ENCODE measurements at places on chromosomes 7 and 10.

GRCh38 chr10:6802759-6803426 lies 222.8 kb upstream of the PRKCQ start:
- no peak for DNase-seq

- no peak for DNase-seq
Observed at GRCh38 chr7:129671266-129671665, 59.7 kb downstream of the NRF1 start.

DNA sequence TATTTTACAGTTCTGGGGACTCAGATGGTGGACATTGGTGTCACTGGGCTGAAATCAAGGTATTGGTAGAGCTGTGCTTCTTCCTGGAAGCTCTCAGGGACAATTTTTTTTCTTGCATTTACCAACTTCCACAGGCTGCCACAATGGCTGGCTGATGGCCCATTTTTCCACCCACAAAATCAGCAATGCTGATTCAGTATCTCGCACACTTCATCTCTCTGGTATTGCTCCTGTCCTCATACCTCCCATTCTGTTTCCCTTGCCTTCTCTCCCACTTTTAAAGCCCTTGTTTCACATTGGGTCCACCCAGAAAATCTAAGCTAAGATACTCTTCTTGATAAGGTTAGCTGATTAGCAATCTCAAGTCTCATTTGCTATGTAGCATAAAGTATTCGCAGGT lies 530.9 kb upstream of the POM121L12 start:
- no peak for DNase-seq

DNA sequence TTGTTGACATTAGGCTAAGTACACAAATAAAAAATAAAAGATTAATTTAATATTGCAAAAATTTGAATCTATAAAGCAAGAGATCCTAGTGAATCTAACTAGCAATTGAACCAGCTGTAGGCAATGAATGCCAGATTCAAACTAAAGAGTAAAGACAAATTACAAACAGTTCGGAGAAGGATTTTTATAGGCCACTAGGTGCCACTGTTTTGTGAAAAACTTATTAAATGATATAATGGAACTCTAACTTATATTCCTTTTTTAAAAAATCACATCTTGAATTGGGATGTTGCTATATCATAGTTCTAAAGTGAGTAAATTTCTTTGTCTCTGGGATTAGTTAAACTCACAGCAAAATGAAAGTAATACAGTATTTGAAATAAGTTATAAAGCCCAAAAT lies 39.1 kb upstream of the GNAI1 start:
- DNase-seq, result no peak

DNA sequence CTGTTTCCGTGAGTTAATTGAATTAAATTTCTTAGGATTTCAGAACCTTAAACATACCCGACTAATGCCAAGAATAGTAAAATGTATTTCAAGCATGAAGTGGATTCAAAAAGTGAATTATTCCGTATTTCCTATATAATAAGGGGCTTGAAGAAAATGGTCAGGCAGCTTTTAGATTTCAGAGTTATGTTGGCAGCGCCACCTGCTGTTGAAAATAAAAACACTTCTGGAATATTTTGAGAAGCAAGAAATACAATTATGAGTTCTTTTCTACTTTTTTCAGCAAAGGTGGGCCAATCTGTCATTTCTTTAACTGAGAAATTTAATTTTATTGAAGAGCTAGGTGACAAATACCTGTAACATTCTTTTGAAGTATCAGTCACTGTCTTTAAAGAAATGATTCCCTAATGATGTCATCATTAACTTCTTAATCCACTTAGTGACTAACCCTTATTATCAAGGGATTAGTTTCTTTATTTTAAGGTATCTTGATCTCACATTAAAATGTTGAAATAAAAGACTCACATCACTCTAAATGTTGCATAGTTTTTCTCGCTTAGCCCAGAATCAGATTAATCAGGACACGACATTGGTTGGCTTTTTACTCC lies 36.6 kb upstream of the AGR3 start:
- no peak for DNase-seq

- DNase-seq, result no peak
Observed at GRCh38 chr7:36400036-36400435, 10.4 kb downstream of the ANLN start.

GRCh38 chr7:131513245-131514061 lies 43.0 kb downstream of the PODXL start:
- peak; percentile 46 for DNase-seq

- peak; percentile 80 for DNase-seq
Observed at GRCh38 chr7:46930366-46930765, 651.5 kb downstream of the TNS3 start.

DNA sequence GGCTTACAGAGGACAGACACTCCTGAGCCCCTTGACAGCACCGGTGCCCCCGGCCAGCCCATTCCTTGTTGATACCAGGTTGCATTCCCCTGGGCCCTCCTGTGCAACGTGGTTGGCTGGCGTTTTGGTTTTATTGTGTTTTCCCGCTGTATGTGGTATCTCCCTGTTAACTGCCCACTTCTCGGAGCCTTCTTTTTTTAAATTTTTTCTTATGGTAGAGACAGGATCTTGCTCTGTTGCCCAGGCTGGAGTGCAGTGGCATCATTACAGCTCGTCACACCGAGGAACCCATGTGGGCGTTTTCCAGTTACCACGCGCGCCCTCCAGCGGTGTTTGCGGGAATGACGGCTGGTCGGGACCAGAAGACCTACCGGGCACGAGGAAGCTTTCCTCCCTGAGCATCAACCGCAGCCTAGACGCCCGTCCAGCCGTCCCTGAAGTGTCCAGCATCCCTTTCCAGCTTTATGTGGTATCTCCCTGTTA lies 16.9 kb upstream of the ZFAND2A start:
- DNase-seq, result no peak

DNA sequence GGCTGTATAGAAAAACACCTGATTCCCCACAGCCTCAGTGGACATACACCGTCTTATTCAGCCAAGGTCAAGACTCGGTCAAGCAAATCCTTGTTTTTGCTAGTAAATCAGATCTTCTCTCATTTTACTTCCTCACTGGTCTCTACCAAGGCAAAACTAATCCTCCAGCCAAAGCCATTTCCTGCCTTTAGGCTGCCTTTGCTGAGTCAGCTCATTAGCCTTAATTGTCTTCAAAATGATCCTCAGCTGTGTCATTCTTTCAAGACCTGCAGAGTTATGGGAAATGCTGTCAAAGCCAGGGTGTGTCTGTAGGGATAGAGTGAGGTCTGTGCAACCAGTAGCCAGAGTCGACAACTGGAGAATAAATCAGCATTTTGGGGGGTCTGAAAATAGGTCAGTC lies 107.2 kb upstream of the FAM180A start:
- no peak for DNase-seq

- DNase-seq, result no peak
Observed at GRCh38 chr7:71518880-71519279, 386.9 kb downstream of the GALNT17 start.

DNA sequence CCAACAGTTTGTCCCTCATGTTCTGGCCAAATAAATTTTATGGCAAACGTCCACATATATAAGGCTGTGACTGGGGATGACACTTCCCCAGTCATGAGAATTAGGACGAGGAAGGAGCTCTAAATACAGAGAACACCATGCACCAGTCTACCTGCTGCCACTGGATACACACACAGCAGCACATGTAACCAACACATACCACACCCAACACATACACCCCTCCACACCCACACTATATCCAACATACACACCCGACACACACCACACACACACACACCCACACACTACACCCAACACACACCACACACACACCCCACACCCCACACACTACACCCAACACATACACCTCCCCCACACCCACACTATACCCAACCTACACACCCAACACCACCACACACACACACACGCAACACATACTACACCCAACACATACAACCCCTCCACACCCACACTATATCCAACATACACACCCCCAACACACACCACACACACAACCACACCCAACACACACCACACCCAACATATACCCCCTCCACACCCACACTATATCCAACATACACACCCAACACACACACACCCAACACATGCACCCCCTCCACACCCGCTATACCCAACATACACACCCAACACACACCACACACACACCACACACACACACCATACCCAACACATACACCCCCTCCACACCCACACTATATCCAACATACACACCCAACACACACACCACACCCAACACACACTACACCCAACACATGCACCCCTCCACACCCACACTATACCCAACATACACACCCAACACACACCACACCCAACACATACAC lies 74.1 kb downstream of the HIPK2 start:
- no peak for DNase-seq

DNA sequence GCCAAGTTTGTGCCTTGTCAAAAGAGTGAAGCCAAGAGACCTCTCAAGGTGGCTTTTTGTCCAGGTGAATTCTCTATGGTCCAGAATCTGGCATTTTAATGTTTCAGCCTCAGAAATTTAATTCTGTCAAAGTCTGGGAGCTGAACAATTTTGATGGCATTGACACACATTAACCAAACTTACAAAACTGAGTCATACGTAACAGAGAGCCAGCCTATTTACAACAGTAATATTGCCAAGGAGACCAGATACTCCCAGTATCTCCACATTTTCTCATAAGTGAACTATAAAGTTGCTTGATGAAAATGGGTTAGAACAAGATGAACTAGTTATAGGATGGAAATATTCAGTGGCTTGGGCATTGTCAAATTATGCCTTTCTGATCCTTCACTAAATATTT lies 43.8 kb downstream of the PDE6C start:
- no peak for DNase-seq

DNA sequence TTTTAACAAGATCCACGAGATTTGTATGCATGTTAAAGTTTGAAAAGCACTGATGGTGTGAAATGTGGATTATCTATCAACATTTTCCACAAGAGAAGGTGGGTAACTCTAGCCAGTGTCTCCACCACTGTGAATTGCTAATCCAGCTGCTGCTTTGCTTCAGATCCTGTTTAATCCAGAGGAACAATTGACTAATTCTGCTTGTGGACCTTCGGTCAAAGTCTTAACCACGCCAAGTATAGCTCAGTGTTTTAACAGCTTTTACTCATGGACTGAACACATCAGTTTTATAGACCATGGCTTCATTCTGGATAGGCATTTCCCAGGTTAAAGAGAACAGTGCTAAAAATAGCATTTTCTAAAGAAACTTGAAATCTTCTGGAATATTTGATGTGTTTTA lies 23.5 kb downstream of the ADK start:
- no peak for DNase-seq

DNA sequence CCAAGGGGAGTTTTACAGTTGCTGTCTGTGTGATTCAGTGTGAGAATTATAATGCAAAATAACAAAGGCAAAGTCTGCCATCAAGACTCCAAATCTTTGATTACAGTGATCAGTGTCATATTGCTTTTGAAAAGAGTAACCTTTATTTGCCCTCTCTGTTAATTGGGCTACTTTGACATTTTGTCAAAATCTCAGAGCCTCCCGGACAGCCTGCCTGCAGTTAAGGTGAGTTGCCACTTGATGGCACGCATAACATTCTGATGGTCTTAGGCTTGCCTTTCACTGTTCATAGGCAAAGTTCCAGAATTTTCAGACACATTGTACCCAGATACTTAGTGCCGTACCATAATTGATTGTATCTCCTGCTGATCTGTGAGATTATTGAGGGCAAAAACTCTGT lies 253.5 kb downstream of the ABCA13 start:
- DNase-seq, result no peak

GRCh38 chr10:119657725-119658124 lies 6.5 kb downstream of the BAG3 start:
- no peak for DNase-seq

DNA sequence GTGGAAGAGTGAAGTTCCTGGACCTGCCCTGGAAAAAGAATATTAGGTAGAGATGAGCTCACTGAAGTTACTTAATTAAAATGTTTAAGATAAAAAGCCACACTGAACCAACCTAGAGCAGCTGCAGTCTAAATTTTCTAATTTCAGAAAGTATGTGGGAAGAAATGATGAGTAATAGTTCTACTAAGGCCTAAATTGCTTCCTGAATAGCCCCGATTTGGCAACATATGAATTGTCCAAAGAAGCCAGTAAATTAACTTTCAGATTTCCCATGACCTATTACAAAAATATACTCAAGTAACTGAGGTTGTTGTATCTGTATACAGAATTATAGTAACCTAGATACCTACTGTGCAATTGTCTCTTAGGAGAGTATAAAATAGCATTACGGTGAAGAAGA lies 312.6 kb downstream of the IPMK start:
- no peak for DNase-seq

GRCh38 chr7:97118306-97118917 lies 914 bp downstream of the SDHAF3 start:
- no peak for DNase-seq

DNA sequence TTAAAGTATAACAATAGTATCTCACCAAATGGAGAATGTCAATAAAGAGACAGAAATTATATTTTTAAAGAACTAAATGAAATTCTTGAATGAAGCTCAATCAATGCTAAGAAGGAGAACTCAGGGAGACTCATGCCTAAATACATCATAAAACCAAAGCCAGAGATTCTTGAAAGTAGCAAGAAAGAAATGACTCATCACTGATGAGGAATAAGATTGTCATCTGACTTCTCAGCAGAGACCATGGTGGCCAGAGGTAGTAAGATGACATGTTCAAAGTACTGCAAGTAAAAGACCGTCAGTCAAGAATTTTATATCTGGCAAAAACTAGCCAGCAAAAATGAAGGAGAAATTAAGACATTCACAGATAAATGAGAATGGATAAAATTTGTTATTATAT lies 399.0 kb downstream of the GRID1 start:
- DNase-seq, result no peak

DNA sequence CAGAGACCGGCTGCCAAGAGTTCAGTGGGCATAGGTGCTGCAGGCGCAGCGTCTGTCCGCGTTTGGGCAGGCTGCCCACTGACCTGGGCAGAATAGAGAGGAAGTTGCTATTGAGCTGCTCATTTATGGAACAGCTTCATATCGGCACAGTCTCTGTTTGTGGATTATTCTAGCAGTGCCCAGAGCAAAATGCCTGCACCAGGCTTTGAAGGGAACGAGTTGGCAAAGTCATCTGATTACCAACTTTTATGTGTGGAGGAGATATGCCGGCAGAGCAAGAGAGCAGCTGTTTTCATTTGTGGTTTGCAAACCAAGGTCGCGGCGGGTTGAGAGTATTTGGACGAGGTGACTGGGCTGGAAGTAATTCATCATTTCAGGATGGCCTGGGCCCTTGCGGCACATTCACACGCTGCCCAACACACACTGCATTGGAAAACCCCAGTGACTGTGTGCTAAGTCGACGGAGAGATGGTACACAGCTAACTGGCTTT lies 228.5 kb downstream of the TCERG1L start:
- no peak for DNase-seq

- no peak for DNase-seq
Observed at GRCh38 chr10:70381471-70382421, 679 bp downstream of the LRRC20 start.

- DNase-seq, result no peak
Observed at GRCh38 chr10:33134011-33134751, 176.2 kb upstream of the ITGB1 start.

- no peak for DNase-seq
Observed at GRCh38 chr10:36736311-36736710, 389.1 kb upstream of the ANKRD30A start.

- DNase-seq, result no peak
Observed at GRCh38 chr10:6128591-6129251, 39.9 kb downstream of the RBM17 start.
